AG20443 (cell line): ENCODE measurements at places on chromosomes 11 and 22.
A peak's percentile ranks its signal among the peaks of the same experiment; 100 is the strongest.

DNA sequence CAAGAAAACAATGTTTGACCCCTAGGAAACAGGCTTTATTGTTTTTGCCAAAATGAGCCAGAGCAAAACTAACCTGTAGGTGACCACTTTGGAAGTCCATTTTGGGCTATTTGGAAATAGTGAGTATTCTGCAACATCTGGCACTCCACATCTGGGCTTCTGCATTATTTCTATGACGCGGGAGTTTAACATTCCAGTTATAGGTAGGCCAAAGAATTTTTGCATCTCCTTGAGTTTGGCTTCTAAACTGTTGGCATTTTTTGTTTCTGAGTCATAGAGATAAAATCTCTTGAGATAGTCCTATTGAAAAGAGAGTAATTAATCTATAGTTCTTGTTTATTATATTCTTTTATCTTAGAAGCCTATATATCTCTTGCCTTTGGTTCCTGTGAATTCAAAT lies 2.9 kb downstream of the MMP7 start:
- DNase-seq, result no peak

- DNase-seq, result no peak
Observed at GRCh38 chr11:64629796-64630562, 39.0 kb downstream of the SLC22A12 start.

DNA sequence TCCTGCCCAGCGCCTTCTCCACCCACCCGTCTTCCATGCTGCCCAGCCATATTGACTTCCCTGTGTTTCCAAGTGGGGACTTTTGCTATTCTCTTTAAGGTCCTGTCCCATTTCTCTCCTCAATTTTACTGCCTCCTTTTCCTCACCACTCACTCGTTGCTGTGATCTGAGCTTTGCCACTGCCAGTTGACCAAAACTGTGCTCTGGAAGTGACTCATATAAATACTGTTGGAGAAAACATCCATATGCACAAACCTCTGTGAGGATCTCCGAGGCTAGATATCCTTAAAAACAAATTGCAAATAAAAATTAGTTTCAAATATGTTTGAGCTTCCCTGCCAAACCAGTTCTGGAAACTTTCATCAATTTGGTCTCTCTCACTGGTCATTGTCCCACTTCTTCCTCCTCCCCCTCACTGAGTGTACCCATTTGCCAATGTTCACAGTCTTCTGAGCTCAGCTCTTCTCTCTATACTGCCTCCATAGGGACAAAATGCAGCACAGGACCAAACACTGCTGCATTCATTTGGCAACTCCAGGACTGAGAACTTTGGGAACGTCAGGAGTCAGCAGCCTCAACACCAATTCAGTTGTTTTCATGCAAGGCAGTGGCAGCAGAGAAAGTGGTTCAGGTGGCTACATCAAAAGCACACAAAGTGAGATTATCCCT lies 34.0 kb upstream of the MMP13 start:
- DNase-seq, result peak; percentile 37

- DNase-seq, result no peak
Observed at GRCh38 chr11:2589538-2589934, 110.3 kb downstream of the KCNQ1OT1 start.

GRCh38 chr11:16806791-16807190 lies 68.3 kb downstream of the C11orf58 start:
- peak; percentile 25 for DNase-seq

DNA sequence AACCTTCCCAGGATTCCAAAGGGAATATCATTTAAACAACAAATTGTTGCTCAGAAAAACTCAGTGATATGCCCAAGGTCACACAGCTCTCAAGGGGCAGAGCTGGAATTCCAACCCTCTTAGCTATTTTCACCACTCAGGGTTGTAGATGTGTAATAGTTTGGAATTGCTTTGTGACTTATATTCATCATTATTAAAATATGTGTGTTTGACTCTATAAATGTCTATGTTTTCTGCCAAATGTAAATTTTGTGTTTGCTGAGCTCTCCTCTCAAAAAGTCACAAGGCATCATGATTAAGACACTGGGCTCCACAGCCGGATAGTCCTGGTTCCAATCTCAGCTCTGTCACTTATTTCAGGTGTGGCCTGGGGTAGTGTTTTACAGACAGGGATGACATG lies 407.3 kb downstream of the TMEM135 start:
- peak; percentile 55 for DNase-seq

GRCh38 chr11:109275931-109276330 lies 146.1 kb upstream of the C11orf87 start:
- no peak for DNase-seq

DNA sequence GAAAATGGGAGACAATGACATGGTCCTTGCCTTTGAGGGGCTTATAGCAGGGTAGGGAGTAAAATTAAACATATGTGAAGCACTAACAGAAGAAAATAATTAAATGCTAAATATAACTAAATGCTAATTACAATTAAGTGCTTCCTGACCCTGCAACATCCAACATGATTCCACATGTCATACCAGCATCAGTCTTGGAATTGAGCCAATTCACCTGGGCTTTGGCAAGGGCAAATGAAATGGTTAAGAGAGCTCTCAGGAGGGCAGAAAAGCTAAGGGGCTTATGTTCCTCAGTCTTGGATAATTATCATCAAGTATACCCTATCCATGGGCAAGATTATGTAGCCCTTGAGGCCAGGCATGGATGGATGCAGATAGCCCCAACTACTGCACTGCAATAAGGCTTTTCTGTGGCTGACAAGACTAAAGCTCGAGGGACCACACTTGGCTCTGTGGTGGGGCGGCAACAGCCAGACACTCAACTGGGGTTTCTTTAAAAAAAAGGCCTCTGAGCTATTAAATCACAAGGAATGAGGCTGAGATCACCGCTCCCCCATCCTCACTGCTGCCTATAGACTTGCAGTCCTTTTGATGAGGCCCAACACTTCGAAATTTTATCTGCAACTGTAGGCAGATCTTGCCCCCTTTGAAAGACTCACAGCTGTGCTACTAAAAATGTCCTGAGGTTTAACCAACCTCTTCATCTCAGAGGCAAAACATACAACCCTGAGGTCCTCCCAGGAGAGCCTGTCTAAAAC lies 39.0 kb downstream of the IL18BP start:
- DNase-seq, result no peak

GRCh38 chr11:78533399-78533798 lies 41.3 kb downstream of the NARS2 start:
- no peak for DNase-seq

- no peak for DNase-seq
Observed at GRCh38 chr22:48098921-48099245, 1336.4 kb downstream of the TBC1D22A start.

DNA sequence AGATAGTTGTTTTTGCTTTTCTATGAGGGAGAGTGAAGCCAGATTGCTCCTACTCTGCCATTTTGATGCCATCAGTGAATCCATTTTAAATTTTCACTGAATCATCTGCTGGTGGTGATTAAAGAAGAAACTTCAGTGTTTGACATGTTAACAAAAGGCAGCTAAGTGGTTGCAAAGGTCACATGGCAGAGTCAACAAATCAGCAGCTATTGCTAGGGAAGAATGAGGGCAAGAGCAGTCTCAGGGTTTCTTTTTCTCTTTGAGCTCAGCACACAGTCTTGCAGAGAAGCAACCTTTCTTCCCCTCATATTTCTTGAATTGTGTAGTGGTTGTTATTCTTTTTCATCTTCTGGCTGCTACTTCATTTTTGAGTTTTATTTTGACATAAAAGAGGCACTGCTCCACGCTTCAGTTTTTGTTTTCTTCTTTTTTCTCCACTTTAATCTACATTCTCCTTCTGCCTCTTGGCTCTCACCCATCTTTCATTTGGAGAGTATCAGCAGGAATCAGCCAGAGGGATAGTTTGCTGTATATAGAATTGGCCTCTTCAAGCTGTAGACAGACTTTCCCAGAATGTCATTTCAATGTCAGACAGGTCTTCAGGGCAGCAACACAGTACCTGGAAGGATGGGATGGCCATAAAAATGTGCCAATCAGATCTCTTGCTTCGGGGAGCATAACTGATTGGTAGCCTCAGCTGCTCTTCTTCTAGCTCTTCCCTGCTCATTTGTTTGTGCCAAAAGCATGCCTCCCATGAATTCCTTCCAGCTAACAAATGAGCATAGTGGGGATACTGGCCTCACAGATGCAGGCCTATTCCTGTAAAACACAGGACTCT lies 153.9 kb downstream of the TRPC6 start:
- no peak for DNase-seq

GRCh38 chr22:37185646-37186227 lies 2.3 kb downstream of the C1QTNF6 start:
- DNase-seq, result no peak

- peak; percentile 74 for DNase-seq
Observed at GRCh38 chr11:6705905-6706535, 22.9 kb upstream of the MRPL17 start.

GRCh38 chr11:44611687-44612434 lies 46.4 kb downstream of the CD82 start:
- DNase-seq, result no peak

DNA sequence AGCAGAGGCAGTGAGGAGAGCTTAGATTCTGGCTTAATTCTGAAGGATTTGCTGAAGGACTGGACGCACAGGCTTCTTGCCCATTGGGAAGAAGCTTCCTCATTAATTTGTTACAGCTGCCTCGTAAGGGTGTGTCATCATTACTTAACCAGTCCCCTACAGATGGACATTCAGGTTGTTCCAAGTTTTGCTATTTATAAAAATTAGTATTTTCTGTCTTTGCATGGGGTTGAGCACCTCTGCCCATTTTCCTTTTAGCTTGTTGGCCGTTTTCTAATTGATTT lies 38.1 kb downstream of the CAPN1 start:
- DNase-seq, result peak; percentile 84

DNA sequence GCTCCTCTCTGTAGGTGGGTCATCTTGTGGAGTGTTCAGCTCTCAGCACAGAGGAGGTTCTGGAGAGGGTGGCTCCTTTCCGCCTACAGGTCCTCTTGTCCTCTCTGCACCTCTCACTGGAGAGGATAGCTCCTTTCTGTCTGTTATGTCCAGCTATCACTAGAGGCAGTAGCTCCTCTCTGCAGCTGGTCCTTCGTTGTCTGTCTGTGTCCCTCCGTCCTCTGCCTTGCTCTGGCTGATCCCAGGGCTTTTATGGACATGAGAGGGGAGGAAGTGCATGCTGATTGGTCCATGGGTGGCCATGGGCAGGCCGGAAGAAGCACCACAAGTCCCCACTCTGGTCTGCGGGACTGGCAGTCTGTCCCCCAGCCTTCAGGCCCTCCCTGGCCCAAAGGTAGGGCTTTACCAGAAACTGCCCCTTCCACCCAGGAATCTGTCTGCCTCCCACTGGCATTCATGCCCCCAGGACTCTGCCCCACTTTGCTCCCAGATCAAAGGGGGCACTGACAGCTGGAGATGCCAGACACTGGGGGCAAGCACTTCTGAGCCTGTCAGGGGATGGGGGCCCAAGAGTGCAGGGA lies 38.6 kb upstream of the CALCB start:
- no peak for DNase-seq

GRCh38 chr11:86719781-86720463 lies 47.5 kb upstream of the ME3 start:
- DNase-seq, result peak; percentile 70

DNA sequence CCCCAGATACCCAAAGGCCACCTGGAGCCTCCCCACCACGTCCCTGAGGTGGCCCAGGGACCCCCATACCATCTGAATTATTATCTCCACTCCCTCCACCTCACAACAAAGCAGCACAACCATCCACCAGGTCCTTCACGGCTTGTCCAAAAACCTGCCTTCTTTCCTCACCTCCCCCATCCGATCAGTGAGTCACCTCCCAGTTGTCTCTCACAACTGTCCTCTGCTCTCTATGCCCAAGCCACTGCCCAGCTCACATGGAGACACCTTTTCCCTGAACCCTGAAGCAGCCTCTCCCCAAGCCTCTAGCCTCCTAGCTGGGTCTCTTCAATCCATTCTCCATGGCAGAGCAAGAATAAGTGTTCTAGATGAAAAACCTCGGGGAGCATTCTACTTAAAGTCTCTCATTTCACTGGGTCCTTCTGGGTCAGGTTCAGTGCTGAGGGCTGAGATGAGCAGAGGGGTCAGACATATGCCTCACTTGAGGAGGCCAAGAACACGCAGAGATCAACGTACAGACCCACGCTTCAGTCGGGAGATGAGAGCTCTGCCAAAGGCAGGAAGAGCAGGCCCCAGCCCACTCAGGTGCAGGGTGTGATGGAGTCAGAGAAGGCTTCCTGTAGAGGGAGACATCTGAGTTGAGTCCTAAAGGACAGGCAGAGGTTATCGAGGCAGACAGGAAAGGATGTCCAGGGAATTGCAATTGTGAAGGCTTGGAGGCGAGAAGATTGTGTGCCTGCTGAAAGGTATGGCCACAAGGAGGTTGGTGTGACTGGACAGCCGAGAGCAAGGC lies 74.7 kb downstream of the PDE2A start:
- DNase-seq, result peak; percentile 43

- no peak for DNase-seq
Observed at GRCh38 chr22:40021401-40022000, 26.7 kb downstream of the FAM83F start.

DNA sequence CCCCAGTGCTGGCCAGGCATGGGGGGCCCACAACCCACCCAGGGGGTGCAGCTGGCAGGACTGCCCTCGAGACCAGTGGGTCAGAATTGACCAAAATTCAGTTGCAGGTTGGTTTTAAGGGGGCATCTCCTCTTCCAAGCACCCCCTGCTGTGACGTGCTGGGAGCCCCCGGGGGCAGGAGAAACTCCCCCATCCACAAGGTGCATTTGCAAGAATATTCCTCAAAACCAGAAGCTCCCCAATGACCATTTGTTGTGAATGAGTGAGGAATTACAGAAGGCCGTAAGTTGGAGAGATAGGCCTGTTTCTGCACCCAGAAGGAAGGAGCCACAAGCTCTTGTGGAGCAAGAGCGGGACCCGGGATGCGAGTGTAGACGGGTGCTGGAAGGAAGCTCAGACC lies 414.5 kb downstream of the BRD1 start:
- DNase-seq, result no peak

DNA sequence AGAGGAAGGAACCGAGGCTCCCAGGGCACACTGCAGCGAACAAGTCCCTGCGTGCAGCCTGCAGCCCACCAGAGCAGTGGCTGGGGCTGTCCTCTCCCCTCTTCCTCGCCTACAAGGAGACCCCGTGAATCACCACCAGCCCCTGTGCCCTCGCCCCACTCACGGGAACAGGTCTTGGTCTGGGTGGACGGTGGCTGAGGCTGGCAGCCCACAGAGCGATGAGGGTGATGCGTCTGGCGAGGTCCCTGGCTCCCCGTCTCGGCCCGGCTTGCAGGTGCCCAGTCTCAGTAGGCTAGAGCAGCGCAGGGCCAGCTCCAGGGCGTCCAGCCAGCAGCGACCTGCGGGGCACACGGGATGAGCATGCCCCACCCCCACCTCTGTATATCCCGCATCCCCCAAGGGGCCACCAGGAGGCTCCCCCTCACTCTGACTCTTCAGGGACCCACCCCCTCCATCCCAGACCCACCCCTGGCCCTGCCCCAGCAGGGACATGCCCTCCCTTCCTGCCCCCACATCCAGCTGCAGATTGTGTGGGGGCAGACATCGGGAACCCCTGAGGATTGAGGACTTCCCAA lies 50.5 kb upstream of the CARS1 start:
- DNase-seq, result no peak

- DNase-seq, result no peak
Observed at GRCh38 chr11:67626970-67627369, 2.8 kb downstream of the NUDT8 start.

DNA sequence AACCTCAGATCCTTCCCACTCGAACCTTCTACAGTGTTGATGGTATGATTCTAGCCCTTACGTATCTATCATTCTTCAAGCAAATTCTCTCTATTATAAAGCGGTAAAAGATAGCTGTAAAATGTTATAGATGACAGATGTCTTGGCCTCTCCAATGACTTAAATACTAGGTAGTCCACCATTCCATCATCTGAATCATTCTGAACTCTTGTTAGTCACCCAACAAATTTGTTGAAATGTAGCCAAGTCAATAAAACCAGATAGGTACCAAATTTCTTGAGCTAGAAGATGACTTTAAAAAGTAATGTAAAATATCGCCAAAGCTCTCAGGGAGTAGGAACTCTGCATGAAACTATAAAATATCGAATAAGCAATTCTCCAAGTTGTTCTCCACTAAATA lies 32.6 kb upstream of the PICALM start:
- DNase-seq, result no peak
